ENCODE measurements at places on chromosomes 12 and 14.

DNA sequence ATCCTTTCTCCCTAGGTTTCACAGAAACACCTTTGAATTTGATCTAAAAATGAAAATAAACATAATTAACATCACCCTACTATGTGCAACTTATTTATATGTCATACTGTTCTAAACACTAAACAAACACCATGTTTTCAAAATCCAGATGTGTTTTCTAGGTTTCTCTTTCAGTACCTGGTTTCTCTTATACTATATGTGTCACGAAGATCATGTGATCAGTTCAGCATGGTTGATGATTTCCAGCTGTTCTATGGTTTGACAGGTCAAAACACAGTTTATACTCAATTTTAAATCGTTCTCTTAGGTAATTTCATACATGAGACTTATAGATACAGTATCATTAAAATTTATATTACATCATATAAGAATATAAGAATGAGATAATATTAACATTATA is 373.1 kb downstream of the SOX5 start:
- DNase-seq: no peak

GRCh38 chr14:66005900-66006434 is 480.2 kb upstream of the CCDC196 start:
- DNase-seq: no peak

- DNase-seq: no peak
Measured at GRCh38 chr14:38089123-38089522, 118.6 kb upstream of the SSTR1 start.

- no peak for DNase-seq
Measured at GRCh38 chr12:101604132-101604531, 9.4 kb downstream of the MYBPC1 start.

DNA sequence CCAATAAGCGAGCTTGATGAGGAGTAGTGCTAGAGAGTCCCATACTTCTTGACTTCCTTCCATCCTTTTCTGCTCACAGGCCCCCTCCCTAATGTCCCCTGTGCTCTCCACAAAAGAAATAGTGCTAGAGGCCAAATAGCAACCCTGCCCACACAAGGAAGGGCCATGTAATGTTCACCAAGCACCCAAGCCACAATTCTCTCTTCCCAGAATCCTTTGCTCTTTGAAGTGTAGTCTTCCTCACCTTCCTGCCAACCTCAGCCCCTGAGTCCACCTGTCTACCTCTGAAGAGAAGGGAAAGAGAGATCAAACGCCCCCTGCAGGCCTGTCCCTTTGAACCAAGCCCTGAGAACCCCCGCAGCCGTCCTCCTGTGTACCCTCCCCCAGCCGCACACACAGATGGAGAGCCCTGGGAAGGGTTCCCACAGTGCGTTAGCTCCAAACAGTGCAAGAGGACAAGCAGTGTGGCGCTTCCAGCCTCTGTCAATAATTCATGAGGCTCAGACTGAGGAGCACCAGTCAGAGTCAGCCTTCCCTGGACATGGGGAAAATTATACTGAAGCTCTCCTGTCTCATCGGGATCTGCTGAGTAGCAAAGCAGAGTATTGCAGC is 1.9 kb upstream of the DHRS4 start:
- DNase-seq: no peak

- DNase-seq: no peak
Measured at GRCh38 chr14:50022661-50023060, 93.7 kb downstream of the VCPKMT start.

- no peak for DNase-seq
Measured at GRCh38 chr12:51760231-51760630, 88.3 kb downstream of the FIGNL2 start.
